ENCODE measurements at places on chromosomes 7 and 10. TPM values are rescaled to one million over a fixed set of nuclear protein-coding genes. Genes with fewer than 3 reads are reported as not detected.

DNA sequence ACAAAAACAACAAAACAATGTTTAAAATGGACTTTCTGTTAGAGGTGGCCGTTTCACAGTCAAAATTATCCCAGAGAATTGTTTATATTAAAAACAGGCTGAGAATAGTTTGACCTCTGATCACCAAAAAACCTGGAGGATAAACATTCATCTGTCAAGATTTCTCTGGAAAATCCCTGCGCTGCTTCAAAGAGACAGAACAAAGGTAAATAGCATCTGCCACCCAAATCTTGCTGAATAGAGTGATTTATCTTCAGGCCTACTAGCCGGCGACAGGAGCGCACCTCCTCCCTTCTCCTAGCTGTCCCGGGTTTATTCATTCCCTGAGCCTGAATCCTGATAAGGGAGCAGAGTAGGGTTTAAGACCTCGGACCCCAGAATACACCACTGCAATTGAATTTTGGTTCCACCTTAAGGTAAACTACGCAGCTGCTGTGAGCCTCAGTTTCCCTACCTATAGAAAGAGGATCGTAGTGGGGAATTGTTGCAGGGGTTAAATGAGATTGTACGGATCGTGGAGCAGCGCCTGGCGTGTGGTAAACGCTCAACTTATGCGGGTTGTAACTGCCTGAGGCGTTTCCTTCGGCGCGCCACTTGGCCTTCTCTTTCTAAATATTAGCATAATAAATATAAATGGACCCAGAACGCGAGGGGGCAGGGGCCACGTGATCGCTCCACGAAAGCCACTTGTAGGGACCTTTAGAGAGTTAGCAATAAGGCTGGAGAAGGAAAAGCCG lies 498 bp upstream of the ST7 start:
- no peak for DNase-seq

DNA sequence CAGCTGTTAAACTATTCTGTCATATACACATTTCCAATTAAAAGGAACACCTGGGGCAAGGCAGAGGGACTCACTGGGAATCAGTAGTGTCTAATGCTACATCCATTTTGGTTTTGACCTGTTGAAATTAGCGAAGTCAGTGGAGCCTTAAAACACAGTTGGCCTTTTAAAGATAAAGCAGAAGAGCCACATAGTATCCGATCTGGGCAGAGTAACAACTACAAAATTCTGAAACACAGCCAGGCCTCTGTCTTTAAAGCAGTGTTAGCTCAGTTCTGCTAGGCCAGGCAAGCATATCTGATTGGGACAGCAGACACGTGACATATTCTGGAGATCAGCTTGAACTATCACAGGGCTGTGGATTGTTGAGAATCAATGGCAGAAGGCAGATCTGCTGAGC lies 117.5 kb upstream of the WNT16 start:
- no peak for DNase-seq

DNA sequence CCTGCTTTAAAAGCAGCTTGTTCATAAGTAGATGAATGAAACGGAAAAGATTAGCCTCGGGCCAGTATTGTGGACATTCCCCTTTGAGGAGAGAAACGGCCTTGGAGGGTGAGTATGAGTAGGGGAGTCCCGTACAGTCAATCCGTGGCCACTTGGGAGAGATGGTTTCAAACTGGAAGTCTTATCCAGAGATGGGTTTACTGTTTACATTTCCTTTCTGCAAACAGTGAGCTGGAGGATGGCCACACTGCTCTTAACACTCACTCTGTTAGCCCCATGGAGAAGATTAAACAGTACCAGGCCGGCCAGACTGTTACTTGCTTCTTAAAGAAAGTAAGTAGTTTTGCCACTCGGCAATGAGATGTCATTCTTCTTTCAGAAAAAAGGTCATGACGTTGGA lies 20.3 kb downstream of the CALHM2 start:
- DNase-seq, result no peak

DNA sequence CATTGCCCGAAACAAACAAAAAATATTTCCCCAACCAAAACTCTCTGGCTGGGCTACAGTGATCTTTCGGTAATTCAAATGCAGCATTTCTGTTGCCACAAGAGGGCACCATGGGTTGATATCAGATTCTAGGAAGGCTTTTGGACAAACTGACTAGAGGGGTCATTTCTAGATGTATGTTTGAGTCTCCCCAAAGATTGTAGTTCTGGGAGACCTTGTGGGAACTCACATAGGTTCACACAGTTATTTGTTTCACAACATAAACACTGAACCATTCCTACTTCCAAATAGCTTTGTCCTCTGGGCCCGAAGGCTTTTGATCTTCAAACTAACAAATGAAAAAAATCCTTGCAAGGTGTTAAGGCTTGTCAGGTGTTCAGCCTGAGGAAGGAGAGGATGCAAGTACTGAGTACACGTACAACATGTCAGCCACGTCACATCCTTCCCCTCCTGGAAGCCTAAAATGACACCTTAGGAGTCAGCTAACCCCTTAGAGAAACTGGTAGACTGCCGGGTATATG lies 37.0 kb upstream of the IL15RA start:
- DNase-seq, result no peak

- no peak for DNase-seq
Observed at GRCh38 chr7:47331179-47331565, 250.7 kb downstream of the TNS3 start.

GRCh38 chr10:110556969-110557601 lies 10.4 kb upstream of the SMC3 start:
- DNase-seq, result no peak

SPRN gene
- 0.02 TPM for polyA plus RNA-seq

FOXI2 gene
- polyA plus RNA-seq, result not detected

BLOC1S2 gene
- 74.1 TPM for polyA plus RNA-seq

Measured in keratinocyte (primary cell).